NK-92 treated with Interleukin-12 subunit alpha and Interleukin-12 subunit beta, amount 100 ng/mL, for 24 hours (cell line): ENCODE measurements at places on chromosomes 1 and 21.

DNA sequence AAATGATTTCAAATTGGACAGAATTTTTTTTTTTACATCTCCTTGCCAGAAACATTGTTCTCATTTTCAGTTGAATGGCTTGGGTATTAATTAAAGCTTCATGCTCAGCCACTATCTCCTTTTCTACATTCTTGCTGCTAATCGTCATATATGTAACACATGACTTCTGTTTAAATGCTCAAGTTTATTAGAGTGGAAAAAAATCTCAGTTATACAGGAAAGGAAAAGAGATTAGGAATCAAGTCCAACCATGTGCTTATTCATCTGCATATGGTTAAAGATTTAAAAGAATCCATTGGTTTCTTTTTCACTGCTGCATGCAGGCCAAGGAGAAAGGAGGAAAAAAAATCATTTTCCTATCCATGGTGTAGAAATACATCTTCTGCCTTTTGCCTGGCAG lies 47.3 kb upstream of the CNN3 start:
- DNase-seq: no peak

DNA sequence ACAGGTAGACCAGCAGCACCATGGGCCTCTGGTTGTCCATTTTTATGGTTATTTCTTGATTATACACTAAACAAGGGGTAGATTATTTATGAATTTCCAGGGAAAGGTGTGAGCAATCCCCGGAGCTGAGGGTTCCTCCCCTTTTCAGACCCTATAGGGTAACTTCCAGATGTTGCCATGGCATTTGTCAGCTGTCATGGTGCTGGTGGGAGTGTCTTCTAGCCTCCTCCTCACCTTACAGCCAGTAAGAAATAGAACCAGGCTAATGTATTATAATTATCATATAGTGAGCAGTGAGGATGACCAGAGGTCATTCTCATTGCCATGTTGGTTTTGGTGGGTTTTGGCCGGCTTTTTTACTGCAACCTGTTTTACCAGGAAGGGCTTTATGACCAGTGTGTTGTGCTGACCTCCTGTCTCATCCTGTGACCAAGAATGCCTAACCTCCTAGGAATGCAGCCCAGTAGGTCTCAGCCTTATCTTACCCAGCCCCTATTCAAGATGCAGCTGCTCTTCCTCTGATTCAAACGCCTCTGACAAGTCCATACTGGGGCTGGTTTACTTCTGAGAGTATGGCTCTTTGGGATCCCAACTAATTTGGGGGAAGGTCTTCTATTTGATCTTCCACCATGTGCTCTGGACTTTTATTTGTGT lies 13.5 kb upstream of the TINAGL1 start:
- no peak for DNase-seq

- no peak for DNase-seq
Observed at GRCh38 chr1:43435146-43436145, 18.3 kb downstream of the HYI start.

GRCh38 chr1:230425252-230426091 lies 660 bp downstream of the PGBD5 start:
- no peak for DNase-seq

DNA sequence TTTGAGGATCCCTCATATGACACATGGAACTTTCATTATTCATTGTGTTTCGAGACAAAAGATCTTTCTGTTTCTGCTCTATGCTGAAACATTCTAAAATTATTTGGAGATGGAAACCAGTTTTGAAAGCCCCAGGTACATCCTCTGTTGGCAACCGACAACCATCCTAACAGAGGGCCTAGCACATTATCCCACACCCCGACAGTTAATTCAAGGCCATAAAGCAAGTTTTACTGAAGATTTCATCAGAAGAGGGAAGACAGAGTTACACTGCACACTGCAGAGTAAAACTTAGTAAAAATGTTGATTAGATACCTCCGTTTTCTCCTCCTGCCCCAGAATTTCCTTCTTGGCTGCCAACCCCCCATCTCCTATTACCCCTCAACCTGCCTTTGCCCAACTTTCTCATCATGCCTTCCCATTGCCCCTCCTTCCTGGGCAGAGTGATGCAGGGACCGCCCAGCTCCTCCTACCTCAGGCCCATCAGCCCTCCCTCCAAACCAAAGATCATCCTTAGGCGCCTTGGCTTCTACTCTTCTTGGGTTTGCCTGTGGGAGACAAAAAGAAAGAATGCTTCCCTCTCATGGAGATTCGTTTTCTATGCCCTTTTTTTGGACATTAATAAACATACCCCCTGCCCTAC lies 52.9 kb upstream of the CITED4 start:
- DNase-seq: no peak
